ENCODE measurements at places on chromosomes 11 and 22. TPM values are rescaled to one million over a fixed set of nuclear protein-coding genes. Genes with fewer than 3 reads are reported as not detected.

- no peak overlapping the region for H3K27ac ChIP-seq
- peaks cover 34% of the 10 kb centered on the region for H3K4me1 ChIP-seq
- H3K36me3 ChIP-seq, result no peaks in the 10 kb centered on the region
- H3K27me3 ChIP-seq, result no peaks in the 10 kb centered on the region
- no peak for DNase-seq
Observed at GRCh38 chr11:20029193-20029592, 131.1 kb downstream of the DBX1 start.

DNA sequence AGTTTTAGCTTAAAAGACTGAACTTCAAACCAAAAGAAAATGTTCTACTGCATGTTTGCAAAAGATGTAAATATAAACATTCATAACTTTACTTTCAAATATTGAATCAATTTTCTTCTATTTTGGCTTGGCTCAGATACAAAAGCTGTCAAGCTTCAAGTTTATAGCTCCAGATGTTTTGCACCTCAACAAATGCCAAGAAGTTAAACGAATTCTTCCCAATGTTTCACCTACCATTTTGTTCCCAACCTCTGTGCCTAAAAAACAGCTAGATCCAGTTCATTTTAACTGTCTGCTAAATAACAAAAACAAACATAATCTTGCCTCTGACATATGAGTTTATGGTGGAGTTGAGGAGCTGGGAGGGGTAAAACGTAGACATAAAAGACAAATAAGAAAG, 76.5 kb downstream of the RAB30 start:
- peak overlapping the region; percentile 17 for H3K27ac ChIP-seq
- H3K27me3 ChIP-seq, result no peaks in the 10 kb centered on the region
- no peak for DNase-seq
- H3K4me3 ChIP-seq, result no peak overlapping the region
- H3K4me1 ChIP-seq, result no peaks in the 10 kb centered on the region

DNA sequence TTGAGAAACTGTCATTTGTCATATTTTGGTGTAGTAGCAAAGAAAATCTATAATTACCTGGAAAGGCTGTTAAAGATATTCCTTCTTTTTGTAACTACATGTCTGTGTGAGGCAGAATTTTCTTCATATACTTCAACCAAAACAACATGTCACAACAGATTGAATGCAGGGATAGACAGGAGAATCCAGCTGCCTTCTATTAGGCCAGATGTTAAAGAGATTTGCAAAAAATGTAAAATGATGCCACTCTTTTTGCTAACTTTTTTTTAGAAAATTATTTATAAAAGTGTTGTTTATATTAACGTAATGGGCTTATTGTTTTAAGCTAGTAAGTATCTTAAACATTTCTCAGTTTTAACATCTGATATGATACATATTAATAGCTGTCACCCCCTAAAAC, 12.7 kb downstream of the DGKZ start:
- no peaks in the 10 kb centered on the region for H3K36me3 ChIP-seq
- no peaks in the 10 kb centered on the region for H3K27me3 ChIP-seq
- no peak overlapping the region for H3K27ac ChIP-seq
- H3K4me3 ChIP-seq, result no peak overlapping the region
- H3K4me1 ChIP-seq, result peaks cover 9% of the 10 kb centered on the region
- DNase-seq, result no peak

- DNase-seq, result no peak
- no peaks in the 10 kb centered on the region for H3K27me3 ChIP-seq
- H3K36me3 ChIP-seq, result no peaks in the 10 kb centered on the region
- no peak overlapping the region for H3K4me3 ChIP-seq
Observed at GRCh38 chr22:31153357-31153756, 6.6 kb upstream of the RNF185 start.

- H3K4me1 ChIP-seq, result no peaks in the 10 kb centered on the region
- H3K27ac ChIP-seq, result no peak overlapping the region
- no peaks in the 10 kb centered on the region for H3K36me3 ChIP-seq
- no peak overlapping the region for H3K4me3 ChIP-seq
- DNase-seq, result no peak
- no peaks in the 10 kb centered on the region for H3K27me3 ChIP-seq
Observed at GRCh38 chr11:69817265-69818230, 1.7 kb downstream of the FGF3 start.

DNA sequence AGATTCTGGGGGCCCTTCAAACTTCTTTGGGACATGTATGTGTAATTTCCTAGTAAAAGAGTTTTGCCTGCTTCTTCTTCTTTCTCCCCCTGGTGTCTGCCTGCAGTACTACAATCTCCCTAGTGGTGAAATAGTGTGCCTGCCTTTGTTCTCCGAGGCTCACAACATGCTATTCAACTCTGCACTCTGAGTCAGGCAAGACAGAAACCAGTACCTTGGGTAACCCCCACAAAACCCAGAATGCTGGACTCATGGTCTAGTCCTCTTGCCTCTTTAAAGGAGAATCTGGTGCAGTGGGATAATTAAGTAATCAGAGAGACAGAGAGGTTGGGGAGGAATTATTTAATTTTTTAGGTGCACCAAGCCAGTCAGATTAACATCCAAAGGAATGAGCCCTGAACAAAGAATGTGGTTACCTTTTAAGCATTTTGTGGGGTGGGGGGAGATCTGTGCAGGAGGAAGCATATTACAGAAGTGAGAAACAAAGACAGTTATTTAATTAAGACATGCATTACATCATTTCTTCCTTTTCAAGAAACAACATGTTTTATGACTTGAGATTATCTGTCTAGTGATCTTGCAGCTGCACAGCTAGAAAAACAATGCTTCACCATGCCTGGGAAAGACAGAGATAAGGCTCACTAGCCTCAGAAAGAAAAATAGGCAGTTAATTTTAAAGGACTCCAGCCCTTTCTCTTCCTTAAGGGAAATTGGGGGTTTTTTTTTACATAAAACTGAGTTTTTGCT, 11.0 kb upstream of the MS4A6A start:
- H3K4me3 ChIP-seq, result no peak overlapping the region
- no peaks in the 10 kb centered on the region for H3K4me1 ChIP-seq
- no peak for DNase-seq

- H3K4me3 ChIP-seq, result no peak overlapping the region
- H3K27ac ChIP-seq, result no peak overlapping the region
- no peaks in the 10 kb centered on the region for H3K27me3 ChIP-seq
- no peaks in the 10 kb centered on the region for H3K36me3 ChIP-seq
- no peak for DNase-seq
Observed at GRCh38 chr11:109994907-109995306, 98.3 kb upstream of the ZC3H12C start.

GRCh38 chr11:41382927-41383326, 76.5 kb downstream of the LRRC4C start:
- no peak for DNase-seq
- H3K4me3 ChIP-seq, result no peak overlapping the region
- H3K4me1 ChIP-seq, result no peaks in the 10 kb centered on the region
- no peak overlapping the region for H3K27ac ChIP-seq
- no peaks in the 10 kb centered on the region for H3K27me3 ChIP-seq

GRCh38 chr22:46502440-46503175, 34.8 kb downstream of the CELSR1 start:
- H3K4me1 ChIP-seq, result no peaks in the 10 kb centered on the region
- DNase-seq, result no peak
- no peak overlapping the region for H3K4me3 ChIP-seq
- no peaks in the 10 kb centered on the region for H3K27me3 ChIP-seq
- no peak overlapping the region for H3K27ac ChIP-seq

DNA sequence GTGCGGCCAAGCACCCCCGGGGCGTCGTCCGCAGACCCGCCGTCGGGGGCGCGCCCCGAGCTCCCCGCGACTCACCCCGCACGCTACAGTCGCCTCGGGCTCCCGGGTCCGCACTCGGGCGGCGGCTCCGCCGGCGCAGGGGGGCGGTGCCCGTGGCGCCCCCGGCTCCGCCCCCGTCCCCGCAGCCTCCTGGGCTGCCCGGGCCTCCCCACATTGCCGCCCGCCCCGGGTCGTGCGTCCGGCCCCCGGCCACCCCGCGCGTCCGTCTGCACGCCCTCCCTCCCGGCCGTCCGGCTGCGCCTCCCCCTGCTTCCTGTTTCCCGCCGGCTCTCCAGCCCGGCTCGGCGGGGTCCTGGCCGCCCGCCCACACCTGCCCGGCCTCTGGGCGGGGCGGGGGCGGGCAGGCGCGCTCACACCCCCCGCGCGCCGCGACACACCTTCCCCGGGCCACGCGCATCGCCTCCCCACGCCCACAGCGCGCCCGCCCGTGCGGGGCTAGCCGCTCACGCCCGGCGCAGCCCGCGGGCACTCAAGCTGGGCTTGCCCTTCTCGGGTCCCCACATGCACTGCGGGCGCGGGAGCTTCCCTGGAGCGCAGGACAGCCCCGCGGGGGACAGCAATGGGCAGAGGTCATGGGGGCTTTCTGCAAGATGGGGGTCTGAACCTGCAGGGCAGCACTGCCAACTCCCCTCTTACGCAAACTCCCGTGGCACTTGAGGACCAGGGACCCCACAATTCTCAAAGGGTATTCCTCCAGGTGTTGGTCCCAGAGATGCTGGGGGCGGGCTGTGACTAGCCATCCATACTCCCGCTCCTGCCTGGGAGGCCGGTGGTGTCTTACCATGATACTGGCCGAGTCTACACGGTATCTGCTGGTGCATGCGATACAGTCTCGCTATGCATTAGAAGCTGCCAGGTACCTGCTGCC, at the start of gene CARD10:
TSS of gene CARD10 (minus strand) at position 148 of the 928 bp plus-strand sequence. CDS start 215 bp downstream, outside the sequence.
- peaks cover 5% of the 10 kb centered on the region for H3K4me1 ChIP-seq
- no peak for DNase-seq
- H3K4me3 ChIP-seq, result peak within 1 kb of the TSS; percentile 69
- no peak within 1 kb of the TSS for H3K27ac ChIP-seq
- H3K27me3 ChIP-seq, result peaks cover 3% of the 10 kb centered on the region

DNA sequence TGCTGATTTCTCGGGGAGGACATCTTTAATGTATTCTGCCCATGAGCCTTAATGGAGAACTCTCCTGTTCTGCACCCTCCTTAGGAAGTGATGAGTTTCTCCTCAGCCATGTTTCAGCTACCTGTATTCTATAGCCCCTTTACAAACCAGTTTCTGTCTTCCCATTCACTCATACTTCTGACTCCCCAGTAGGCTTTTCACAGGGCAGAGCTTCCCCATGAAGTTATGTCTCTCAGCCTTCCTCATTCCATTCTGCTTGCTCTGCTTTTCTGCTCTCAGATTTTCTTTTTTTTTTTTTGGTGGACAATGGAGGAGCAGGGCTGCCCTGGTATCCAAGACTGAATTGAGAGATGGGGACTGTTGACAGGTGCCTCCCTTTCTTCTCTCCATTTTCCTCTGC, 4.3 kb upstream of the OR52R1 start:
- H3K4me3 ChIP-seq, result no peak overlapping the region
- no peaks in the 10 kb centered on the region for H3K36me3 ChIP-seq
- no peaks in the 10 kb centered on the region for H3K4me1 ChIP-seq
- no peak overlapping the region for H3K27ac ChIP-seq

DNA sequence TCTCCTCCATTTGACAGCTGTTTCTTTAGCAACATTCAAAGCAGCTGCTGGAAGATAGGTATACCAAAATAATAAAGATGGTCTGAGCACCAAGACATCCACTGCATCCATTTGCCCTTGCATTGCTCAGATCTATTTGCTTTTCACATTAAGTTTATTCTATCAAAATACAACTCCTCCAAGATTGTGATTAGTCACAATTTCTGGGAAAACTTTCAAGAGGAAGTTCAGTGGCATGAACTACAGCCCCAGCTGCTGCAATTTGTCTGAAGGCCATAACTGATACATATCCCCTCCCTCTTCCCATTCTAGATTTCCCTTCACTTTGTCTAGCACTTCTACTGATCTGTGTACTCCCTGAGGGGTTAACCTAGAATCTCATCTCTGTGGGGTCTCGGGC, 117.5 kb upstream of the CEP126 start:
- H3K27ac ChIP-seq, result no peak overlapping the region
- H3K36me3 ChIP-seq, result no peaks in the 10 kb centered on the region
- H3K4me3 ChIP-seq, result no peak overlapping the region
- no peaks in the 10 kb centered on the region for H3K27me3 ChIP-seq
- no peaks in the 10 kb centered on the region for H3K4me1 ChIP-seq
- no peak for DNase-seq

GRCh38 chr22:44180706-44181032, at the start of gene PARVG:
TSS of gene PARVG (plus strand) at chr22:44180925. CDS start at chr22:44183330, 2,405 bp downstream.
- DNase-seq, result no peak
- H3K27ac ChIP-seq, result peak within 1 kb of the TSS; percentile 40
- no peaks in the 10 kb centered on the region for H3K4me1 ChIP-seq
- no peaks in the 10 kb centered on the region for H3K36me3 ChIP-seq
- H3K4me3 ChIP-seq, result peak within 1 kb of the TSS; percentile 45
- no peaks in the 10 kb centered on the region for H3K27me3 ChIP-seq

- peaks cover 10% of the 10 kb centered on the region for H3K4me1 ChIP-seq
- H3K27ac ChIP-seq, result no peak within 1 kb of the TSS
- no peaks in the 10 kb centered on the region for H3K27me3 ChIP-seq
- no peaks in the 10 kb centered on the region for H3K36me3 ChIP-seq
Observed at GRCh38 chr11:1036303-1036923, at the start of gene MUC6. TSS of gene MUC6 (minus strand) at chr11:1036718. CDS start at chr11:1036655, 63 bp downstream.

GRCh38 chr11:67504950-67505581, at the start of gene PITPNM1:
TSS of gene PITPNM1 (minus strand) at chr11:67505363. CDS start at chr11:67504180, 1,183 bp downstream.
- no peaks in the 10 kb centered on the region for H3K27me3 ChIP-seq
- H3K4me3 ChIP-seq, result peak within 1 kb of the TSS; percentile 79
- peak within 1 kb of the TSS; percentile 95 for H3K27ac ChIP-seq
- peaks cover 27% of the 10 kb centered on the region for H3K4me1 ChIP-seq

DNA sequence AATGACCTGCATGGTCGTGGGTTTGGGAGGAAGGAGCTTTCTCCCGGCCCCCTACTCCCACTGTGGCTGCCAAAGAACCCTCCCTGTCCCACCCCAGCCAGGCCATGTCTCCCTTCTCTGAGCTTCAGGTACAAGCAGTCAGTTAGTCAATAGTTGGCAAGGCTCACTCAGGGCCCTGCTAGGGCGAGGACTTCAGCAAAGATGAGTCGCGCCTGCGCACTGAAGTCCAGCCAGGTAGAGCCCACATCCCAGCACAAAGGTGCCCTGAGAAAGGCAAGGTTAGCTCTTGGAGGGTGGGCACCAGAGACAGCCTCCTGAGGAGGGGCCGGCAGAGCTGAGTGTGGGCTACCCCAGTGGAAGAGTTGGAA, 11.1 kb downstream of the C11orf86 start:
- no peak for DNase-seq
- H3K4me3 ChIP-seq, result no peak overlapping the region
- no peak overlapping the region for H3K27ac ChIP-seq
- H3K4me1 ChIP-seq, result peaks cover 6% of the 10 kb centered on the region
- no peaks in the 10 kb centered on the region for H3K27me3 ChIP-seq
- no peaks in the 10 kb centered on the region for H3K36me3 ChIP-seq

GLB1L2 gene
- 1.7 TPM for total RNA-seq

PRG3 gene
- total RNA-seq, result not detected

MMP11 gene
- 7.6 TPM for total RNA-seq

APOA4 gene
- total RNA-seq, result 14.3 TPM

DGCR6 gene
- total RNA-seq, result not detected

TBC1D10A gene
- total RNA-seq, result 107 TPM

ARAP1 gene
- 238 TPM for total RNA-seq

GLYATL2 gene
- not detected for total RNA-seq
